ENCODE measurements at places on chromosomes 4 and X.

- DNase-seq, result no peak
These were observed 13.7 kb upstream of the PIGA start for GRCh38 chrX:15349046-15349445.

- no peak for DNase-seq
These were observed 197.6 kb upstream of the KLF3 start for GRCh38 chr4:38466401-38466800.

DNA sequence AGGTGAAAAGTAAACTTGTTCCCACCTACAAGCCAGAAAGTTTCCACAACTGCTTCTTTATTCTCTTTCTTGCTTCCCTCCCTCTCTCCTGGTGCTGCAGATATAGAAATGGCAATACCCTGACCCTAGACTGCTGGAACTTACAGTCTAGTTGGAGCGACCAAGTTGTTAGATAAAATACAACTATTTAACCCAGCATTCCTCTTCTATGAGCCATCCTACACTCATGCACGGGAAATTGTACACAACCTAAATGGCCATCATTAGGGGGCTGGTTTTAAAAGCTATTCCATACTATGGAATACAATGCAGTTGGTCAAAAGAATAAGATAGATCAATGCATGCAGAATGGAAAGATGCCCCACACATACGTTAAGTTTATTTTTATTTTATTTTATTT, 41.1 kb downstream of the PJA1 start:
- DNase-seq, result no peak

DNA sequence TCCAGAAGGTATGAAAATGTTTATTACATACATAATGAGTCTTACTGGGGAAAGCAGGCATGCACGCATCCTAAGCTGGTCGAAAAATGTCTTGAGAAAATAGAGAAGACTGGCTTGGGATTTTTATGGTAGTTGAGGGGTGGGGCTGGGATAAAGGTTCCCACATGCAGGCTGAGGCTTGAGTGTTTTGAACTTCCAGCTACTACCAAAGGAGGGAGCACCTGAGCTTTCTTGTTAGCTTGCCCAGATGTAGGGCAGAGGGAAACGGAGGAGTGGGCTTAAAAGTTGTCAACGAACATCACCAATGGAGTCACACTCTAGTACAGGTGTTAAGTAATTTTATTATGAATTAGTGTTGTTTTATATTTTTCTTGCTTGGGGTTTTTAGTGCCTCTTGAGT, 39.6 kb upstream of the SRPX start:
- no peak for DNase-seq

- no peak for DNase-seq
These were observed 16.0 kb upstream of the RBM3 start for GRCh38 chrX:48558271-48558670.

DNA sequence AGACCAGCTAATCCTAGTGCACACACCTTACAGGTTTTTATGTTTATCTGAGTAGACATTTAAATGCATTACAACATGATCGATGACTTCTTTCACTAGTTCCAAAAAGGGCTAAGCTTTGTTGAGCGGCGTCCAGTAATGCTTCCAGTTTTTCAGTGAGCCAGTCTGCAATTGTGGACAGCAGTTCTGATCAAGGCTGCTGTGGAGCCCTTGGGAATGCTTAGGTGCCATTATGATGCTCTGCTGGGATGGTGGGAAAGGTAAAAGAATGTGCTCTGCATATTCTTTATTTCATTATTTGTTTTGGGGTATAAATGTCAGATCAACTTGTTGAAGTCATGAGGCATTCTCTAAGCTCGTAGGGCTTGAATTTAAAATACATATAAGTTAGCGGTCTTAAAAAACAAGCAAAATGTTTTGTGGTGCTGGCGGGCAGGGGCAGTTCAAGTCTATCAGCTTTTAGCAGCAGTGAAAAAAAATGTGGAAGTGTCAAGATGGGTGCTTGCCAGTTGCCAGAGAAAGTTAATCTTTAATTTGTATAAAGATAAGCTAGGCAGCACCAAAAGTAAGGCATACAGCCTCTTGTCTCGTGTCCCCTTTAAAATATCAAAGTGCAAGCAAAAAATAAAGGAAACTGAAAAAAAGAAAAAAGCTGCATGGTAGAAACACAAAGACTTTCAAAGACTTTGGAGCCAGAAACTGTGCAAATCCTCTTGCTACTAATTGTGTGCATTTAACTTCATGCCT, 5.8 kb downstream of the MID1IP1 start:
- DNase-seq, result no peak

DNA sequence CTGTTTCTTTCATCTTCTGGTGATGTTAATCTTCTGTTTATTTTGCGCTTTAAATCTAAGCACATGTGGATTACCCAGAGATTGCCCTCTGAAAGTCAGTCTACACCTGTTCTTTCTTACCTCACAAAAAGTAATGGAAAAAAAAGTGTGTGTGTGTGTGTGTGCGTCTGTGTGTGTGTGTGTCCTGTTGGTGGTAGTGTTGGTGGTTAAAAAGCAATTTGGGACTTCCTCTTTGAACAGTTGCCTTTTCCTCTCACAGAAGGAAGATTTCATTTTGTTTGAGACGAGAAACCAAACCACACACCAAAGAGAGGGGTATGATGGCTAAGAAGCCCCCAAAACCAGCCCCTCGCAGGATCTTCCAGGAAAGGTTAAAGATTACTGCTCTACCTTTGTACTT, at the start of gene STAP1:
Gene STAP1, plus strand, starts transcription at position 235 of the 400 bp plus-strand sequence. Its CDS starts 83 bp downstream, at position 318.
- DNase-seq, result no peak

DNA sequence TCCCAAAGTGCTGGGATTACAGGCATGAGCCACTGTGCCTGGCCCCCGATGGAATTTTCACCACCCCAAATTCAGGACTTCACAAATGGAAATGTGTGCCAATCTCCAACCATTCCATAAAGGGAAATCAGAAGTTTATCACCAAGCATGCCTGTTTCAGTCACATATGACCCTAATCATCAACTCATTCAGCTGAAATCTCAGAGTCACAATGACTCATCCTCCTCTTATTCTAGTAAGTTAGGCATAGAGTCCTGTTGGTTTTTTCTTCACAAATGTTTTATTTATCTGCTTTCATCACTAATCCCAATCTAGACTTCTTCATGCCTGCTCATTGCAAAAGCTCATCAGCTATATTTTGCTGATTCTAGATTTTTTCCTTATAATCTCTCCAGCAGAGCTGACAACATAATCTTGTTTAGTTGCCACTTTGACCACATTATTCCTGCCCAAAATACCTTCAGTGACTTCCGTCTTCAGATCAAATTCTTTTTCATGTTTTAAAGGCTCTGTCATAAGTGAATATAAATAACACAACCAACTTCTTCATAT, 83.3 kb downstream of the SLC7A11 start:
- DNase-seq, result no peak

- no peak for DNase-seq
These were observed 167.3 kb upstream of the PGRMC2 start for GRCh38 chr4:128454881-128455280.

GRCh38 chr4:173398220-173398619, 696 bp downstream of the SCRG1 start:
- no peak for DNase-seq

DNA sequence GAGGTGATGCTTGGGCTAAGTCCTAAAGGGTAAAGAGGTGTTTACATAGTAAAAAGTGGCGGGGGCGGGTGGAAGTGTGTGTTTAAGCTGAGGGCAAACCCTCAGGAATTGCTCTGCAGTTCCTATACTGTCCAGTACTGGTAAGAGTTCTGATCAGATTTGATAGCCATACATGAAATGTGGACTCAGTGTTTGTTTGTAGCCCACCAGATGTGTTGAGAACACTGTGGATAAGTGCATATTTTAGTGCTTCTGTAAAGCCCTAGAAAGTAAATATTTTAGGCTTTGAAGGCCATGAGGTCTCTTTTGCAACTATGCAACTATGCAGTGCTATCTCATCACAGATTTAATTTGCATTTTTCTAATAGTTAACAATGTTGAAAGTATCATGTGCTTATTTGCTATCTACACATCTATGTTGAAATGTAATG, 80.7 kb upstream of the EOLA2 start:
- DNase-seq, result no peak

- no peak for DNase-seq
These were observed at the start of gene PPP1R3F for GRCh38 chrX:49269767-49270248. Gene PPP1R3F (plus strand): TSS chrX:49269793. CDS start chrX:49269870, 77 bp downstream.

GRCh38 chr4:84778041-84778440, 188.4 kb downstream of the WDFY3 start:
- no peak for DNase-seq

DNA sequence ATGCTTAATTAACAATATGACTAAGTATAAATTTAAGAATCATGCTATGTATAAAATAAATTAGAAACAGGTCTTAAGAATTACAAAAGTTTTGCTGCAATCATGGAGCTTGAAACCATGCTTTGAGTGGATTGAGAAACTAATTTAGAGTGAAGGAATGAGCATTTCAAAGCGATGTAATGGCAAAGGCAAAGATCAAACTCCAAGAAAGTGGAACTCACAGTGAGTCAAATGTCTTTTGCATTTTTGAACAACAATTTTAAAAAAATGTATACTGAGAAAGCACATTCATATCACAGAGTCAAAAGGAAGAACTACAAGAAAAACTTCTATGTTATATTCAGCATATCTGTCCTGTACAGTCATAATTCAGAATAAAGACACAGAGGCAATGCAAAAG, 6.6 kb downstream of the GPRIN3 start:
- no peak for DNase-seq

DNA sequence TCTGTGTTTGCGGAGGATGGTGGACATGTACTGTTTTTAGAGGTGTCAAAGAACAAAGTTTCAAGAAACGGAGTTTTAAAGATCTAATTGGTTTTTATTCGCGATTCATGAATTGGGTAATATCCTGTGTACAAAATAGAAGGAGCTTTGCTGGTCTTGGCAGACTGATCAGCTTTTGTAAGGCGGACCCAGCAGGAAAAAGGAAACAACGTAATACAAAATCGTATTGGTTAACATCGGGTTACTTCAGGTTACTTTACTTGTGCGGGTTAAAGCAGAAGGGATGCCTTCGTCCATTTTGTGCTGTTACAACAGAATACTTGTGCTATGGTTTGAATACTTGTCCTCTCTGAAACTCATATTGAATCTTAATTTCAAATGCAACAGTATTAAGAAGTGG, 11.4 kb upstream of the NYX start:
- no peak for DNase-seq

DNA sequence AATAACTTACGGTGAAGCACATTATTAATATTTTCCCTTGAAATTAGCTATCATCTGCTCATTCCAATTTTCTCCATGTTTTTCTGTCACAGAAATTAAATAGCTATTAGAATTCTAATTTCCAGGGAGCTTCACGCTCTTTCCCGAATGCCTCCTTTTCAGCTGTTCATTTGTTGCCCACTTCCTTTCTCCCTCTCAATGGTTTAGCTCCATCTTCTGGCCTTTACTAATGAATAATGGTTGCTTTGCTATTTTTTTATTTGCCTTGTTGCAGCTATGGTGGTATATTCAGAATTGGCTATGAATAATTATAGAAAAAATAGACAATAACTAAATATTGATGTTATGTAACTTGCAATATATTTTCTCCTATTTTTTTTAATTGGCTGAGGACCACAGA, 70.5 kb downstream of the GRIA2 start:
- DNase-seq, result no peak

DNA sequence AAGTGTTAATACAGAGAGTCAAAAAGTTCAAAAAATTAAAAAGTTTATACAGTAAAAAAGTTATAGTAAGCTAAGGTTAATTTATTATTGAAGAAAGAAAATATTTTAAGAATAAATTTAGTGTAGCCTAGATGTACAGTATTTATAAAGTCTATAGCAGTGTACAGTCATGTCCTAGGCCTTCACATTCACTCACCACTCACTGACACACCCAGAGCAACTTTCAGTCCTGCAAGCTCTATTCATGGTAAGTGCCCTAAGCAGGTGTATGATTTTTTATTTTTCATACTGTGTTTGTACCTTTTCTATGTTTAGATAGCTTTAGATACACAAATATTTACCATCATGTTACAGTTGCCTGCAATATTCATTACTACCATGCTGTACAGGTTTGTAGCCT, 108.9 kb downstream of the FHIP1A start:
- DNase-seq, result no peak

DNA sequence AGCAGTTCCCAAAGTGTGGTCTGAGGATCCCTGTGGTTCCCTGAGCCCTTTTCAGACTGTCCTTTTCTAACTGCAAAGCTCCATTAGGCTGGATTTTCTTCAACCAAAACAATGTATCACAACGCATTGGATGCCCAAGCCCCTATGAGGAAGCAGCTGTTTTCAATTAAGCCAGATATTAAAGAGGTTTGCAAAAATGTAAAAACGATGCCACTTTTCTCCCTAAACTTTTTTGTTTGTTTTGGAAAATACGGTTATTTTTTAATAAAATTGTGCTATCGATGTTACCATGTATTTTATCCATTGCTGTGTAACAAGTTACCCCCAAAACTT, 170.4 kb upstream of the BCOR start:
- DNase-seq, result no peak

DNA sequence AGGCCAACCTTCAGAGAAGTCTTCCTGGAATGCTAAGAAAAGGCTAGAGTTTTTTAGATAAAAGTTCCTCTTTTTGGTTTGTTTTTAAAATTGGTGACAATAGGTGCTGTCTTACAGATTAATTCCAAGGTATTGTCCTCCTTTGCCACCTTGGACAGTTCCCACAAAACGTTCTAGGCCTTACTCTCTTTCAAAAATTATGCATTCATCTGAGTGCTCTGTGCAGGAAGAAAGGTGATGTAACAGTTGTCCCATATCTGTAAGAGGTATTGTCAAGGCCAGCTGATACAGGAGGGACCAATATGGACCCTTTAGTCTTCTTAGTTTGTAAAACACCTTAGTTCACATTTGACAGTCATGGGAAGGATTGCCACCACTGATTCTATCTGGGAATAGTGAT, 15.9 kb upstream of the CXCL5 start:
- no peak for DNase-seq

DNA sequence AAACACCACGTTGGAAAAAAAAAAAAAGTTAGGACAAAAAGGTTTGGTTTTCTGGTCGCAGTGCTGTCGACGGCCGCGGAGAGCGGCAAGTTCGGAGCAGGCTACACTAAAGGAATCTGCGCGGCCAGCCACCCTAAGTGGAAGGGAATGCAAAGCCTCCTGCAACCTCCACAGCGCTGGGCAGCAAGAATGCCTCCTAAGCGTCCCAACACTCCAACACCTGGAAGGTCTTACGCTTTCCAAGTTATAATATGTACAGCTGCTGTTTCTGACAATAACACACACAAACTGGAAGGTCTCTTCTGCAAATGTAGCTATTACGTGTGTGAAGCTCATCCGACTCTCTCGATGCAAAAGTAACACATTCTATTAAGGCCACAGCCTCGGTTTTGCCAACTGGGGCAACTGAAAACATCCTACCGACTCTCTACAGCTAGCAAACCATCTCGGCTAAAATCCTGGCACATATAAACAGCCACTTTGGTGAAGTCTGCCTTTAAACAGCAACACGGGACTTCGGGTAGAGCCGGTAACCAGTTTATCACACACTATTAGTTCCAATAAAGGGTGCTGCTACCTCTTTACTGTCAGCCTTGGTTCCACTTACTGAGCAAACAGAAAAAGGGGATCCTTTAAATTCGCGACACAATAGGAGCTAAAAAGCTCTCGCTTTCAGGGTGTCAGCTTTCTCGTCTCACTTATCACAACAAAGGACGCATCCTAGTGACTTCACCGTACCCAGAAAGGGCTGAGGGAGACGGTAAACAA, 895 bp downstream of the SMIM14 start:
- DNase-seq, result no peak
